Activated CD4-positive, alpha-beta T cell treated with anti-CD3 and anti-CD28 coated beads, Interleukin-2, amount 50 U/mL, for 16 hours (primary cell): ENCODE measurements at places on chromosomes 12 and 14.

- no peak for DNase-seq
These were observed 44.8 kb upstream of the SLC6A13 start for GRCh38 chr12:307406-307805.

- DNase-seq = no peak
These were observed 31.2 kb upstream of the ADGRD1 start for GRCh38 chr12:130922511-130922953.

- DNase-seq = no peak
These were observed 43.5 kb downstream of the MNAT1 start for GRCh38 chr14:60777856-60778578.

DNA sequence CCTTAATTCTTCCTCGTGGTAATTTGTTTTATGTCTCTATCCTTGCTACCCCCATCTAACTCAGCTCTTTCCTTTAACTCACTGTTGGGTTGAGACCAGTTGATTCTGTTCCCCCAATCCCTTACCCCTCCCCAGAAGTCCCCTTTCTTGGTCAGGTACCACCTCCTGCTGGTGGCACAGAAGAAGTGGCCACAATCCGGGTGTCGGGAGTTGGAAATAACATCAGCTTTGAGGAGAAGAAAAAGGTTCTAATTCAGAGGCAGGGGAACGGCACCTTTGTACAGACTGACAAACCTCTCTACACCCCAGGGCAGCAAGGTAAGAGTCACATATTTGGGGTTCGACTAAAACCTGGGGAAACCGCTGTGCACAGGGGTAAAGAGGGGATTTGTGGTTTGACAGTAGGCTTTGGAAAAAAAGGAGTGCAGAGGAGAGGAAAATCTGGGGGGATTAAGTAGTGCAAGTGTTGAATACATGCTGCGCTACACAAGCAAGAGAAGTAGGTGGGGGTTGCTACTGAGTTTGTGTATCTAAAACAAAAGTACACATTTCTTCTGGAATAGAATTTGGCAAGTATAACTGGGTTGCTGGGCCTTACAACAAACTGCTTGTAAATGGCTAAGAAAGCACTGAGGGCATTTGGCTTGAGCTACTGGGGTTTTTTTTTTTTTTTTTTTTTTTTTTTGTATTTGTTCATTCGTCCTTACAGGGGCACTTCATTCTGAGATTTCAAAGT is 1.3 kb downstream of the A2ML1 start:
- no peak for DNase-seq

DNA sequence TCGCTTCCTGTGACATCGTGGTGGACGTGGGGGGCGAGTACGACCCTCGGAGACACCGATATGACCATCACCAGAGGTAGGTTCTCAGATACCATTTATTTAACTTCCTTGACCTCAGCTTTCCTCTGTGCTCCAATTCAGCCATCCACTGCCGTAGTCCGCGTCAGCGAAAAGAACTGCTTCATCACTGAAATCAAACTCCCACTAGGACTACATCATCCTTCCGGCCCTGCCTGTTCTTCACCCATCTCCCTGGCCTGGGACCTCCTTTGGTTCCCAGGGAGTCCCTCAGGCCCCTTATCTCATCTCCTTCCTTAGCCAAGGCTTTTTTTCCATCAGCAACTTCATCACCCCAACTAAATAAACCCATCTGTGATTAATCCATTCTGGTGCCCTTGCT is 692 bp downstream of the MYG1 start:
- DNase-seq = peak; percentile 28

- no peak for DNase-seq
These were observed 38.1 kb downstream of the ETV6 start for GRCh38 chr12:11687528-11687927.

- peak; percentile 30 for DNase-seq
These were observed 702 bp downstream of the FAM222A start for GRCh38 chr12:109714141-109714912.

DNA sequence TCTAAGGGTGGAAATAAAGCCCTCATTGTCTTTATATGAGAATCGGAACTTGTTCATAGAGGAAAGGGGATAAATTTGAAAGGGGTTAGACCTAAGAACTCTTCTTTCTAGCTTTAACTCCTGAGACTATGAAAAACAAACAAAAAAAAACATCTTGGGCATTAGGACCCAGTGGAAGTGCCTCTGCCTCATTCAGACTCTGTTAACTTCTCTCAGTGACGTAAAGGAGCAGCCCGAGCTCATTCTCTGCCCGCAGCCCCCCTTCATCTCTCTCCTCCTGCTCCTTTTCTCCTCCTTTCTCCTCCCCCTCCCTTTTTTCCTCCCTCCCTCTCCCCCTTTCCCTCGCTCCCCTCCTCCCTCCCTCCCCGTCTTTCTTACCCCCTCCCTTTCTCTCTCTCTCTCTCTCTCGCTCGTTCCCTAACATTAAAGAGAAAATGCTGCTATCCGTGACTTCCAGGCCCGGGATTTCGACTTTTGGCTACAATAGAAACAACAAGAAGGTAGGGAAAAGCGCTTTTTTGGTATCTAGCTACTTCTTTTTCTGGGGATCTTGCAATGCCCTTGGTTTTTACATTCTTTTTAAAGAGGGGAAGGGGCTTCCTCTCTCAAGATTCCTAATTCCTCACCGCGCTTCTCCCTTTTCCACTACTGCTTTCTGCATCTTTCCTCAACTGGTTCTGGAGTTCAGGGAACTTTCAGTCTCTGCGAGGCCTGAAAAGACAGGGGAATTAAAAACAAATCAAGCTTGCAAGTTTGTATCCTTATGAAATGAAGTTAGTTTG is at the start of gene RBMS2:
Gene RBMS2 (plus strand): TSS at position 231 of the 782 bp plus-strand sequence. CDS start 204 bp downstream, at position 435.
- DNase-seq = peak; percentile 20

GRCh38 chr12:124898200-124898922 is 16.1 kb downstream of the UBC start:
- peak; percentile 86 for DNase-seq

GRCh38 chr12:124411281-124411878 is 116.5 kb downstream of the RFLNA start:
- no peak for DNase-seq

GRCh38 chr12:84807249-84807648 is 105.3 kb downstream of the SLC6A15 start:
- DNase-seq = peak; percentile 24

DNA sequence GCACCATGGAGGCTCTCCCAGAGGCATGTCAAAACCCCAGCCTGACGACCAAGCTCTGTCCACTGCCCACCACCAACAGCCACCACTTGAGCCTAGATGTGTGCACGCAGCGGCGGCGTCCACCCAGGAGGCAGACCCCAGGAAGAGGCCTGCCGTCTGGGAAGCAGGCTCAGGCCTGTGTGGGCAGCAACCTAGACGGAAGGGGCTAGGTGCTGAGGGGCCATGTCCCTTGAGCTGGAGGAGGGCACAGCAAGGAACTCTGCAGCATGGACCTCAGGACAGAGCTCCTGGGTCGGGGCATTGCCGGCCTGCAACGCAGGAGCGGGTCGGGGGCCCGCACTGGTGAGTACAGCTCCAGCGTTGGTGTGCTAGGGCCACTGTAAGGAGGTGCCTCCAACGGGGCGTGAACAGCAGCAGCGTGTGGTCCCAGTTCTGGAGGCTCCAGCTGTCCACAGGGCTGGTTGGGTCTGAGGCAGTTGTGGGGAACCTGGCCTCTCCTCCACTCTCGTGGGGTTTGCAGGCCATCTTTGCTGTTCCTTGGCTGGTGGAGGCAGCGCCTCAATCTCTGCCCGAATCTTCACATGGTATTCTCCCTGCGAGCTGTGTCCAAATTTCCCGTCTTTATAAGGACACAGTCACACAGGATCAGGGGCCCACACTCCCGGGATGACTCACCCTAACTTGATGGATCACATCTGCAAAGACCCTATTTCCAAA is 20.5 kb downstream of the ZBTB42 start:
- DNase-seq = no peak

DNA sequence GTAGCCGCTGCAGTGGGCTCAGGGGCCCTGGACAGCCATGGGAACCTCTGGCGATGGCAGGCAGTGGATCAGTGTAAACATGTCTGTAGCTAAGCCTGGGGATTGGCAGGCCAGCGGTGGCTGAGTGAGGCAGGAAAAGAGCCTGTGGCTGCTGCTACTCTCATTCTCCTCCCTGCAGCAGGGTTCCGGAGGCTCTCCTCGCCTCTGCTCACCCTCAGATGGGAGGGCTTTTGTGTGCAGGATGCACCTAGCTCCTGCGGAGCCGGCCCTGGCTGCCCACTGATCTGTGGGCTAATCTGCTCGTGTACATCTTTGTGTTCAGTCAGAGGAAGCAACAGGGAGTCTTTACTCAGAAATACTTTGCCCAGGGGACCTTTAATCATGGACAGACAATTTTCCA is 59.5 kb downstream of the GALNT8 start:
- no peak for DNase-seq

GRCh38 chr12:53223389-53224060 is 8.5 kb downstream of the RARG start:
- DNase-seq = no peak

- no peak for DNase-seq
These were observed 37.1 kb downstream of the SOCS2 start for GRCh38 chr12:93609281-93610192.

DNA sequence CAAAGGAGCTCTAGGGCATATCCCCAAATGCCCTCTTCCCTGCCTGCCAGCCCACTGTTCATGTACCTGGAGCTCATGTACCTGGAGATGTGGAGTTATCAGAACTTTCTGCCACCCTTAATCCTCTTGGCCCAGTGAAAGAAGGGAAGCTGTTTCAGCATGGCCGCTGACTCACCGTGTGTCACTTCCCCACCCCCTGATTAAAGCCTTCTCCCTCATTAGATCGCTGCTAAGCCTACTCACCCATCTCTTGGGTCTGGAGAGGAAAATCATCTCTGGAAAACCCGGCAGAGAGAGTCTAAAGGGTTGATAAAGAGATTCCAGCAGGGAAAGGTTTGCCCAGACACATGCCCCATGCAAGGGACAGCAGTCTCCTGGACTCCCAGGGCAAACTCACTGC is 4.5 kb upstream of the LTBP2 start:
- no peak for DNase-seq

- no peak for DNase-seq
These were observed 656 bp upstream of the DTD2 start for GRCh38 chr14:31457665-31458659.

DNA sequence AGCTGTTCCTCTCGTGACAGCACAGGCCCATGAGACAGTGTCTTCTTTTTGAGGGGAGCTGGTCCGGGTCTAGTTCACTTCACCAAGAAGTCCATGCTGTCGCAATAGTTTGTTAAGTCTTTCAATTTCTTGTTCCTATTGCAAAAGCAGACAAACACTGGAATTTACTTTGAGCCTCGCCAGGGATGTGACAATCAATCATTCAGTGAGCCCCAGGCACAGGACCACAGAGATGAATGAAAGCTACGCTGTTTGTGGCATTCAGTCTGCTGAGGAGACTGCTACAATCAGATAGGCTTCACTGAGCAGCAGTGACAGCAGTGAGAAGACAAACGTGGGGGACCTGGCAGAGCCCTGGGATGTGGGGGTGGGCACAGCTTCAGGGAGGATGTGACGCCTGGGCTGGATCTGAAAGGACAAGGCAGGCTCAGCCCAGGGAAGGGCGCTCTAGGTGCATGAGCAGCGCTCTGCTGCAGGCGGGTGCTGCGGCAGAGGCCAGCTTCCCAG is 35.5 kb downstream of the TCTN1 start:
- no peak for DNase-seq

DNA sequence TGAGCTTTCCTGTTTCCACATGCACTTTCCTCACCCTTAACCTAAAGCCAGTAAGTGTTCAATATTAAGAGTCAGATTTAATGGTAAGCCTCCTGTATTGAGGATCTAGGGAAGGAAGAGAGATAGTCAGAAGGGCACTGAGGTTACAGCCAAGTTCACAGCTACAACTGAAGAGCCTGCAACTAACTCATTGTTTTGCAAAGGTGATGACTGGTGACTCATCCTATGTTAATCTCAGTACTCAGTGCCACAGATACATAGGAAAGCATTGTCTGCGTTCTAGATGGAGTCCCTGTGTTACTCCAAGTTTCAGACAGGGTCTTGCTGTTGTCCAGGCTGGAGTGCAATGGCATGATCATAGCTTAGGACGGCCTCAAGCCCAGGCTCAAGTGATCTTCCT is 157.0 kb upstream of the RBM19 start:
- DNase-seq = no peak

- DNase-seq = peak; percentile 27
These were observed 386.8 kb downstream of the BCAT1 start for GRCh38 chr12:24561882-24562770.

GRCh38 chr14:72111911-72112310 is 179.7 kb downstream of the RGS6 start:
- DNase-seq = no peak

DNA sequence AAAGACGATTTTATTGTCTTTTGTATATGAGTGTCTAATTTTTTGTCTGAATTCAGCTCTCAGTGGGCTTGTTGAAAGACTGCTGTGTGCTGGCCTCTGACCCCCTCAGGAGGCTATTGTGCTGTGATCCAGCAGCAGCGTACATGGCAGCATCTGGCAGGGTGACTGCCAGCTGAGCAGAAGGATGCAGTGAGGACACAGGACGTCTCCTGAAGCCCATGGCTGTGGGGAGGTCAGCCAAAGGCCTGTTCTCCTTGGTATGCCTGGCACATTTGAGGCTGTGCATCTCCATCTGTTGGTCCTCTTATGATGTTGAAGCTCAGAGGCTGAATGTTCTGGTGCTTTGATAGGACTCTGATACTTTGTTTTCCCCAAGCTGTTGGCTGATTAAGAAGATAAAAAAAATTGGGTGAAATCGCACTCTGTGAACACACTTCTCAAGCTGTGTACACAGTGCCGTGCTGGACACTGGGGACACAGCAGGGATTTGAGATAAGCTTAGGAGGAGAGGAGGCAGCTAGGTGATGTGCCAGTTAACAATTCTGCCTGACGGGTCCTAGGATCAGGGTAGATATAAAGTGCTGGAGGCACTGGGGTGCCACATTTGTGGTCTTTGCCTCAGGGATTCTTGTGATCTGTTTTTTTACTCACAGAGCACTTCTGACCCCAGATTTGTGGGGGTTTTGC is 37.5 kb downstream of the EID3 start:
- no peak for DNase-seq

DNA sequence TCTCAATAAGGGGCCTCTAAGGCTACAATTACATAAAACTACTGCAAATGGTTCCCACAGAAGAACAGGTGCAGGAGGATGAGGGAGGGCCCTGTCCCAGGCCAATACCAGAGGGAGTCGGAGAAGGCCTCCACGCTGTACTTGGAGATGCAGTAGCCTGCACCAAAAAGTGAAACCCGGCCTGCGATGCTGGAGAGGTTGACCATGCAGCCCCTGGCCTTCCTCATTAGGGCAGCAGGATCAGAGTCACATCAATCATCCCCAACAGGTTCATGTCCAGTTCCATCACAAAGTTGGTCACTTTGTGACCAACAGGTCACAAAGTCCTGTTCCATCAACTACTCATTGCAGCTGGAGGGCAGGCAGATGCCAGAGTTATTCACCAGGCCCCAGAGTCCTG is 23.0 kb downstream of the ZBTB39 start:
- DNase-seq = no peak

GRCh38 chr14:92254786-92255185 is 68.2 kb upstream of the SLC24A4 start:
- DNase-seq = no peak

- DNase-seq = no peak
These were observed 220.3 kb upstream of the RTL1 start for GRCh38 chr14:101123618-101124510.

GRCh38 chr12:92134638-92135274 is 10.9 kb downstream of the BTG1 start:
- DNase-seq = peak; percentile 86
